Kasumi-1 (cell line): ENCODE measurements at places on chromosomes 3 and 15.
A peak's percentile ranks its signal among the peaks of the same experiment; 100 is the strongest.

DNA sequence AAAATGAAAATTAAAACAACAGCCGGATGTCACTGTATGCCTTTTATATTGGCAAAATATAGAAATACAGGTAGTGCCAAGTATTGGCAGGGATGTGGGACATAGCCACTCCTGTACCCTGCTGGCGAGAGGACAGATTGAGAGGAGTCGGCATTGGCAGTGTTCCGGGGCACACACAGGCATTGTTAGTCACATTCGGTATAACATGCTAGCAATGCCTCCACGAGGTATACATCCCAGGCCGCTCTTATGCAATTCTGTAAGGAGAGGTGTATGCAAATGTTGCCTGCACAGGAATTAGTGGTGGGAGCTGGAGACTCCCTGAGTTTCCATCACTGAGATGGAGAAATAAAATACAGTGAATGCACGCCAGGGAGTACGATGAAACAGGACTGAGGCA, 99.4 kb upstream of the DLG1 start:
- no peak for DNase-seq

DNA sequence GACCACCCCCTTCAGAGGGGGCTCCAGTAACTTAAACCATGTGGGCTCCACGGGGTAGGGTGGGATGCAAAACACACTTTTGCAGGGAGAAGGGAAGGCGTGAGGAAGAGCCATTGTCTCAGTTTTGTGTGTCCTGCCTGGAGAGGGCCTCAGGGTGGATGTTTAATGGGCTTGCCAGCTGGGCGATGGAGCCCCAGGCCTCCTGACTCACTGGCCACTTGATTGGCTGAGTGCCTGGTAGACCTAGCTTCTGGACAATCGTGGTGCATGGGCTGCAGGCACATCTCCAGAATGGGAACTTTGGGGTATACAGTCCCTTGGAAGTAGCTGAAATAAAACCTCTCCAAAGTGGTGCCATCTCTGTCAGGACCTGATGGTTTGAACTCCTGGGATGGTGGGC, 118.3 kb upstream of the MRPS22 start:
- no peak for DNase-seq

DNA sequence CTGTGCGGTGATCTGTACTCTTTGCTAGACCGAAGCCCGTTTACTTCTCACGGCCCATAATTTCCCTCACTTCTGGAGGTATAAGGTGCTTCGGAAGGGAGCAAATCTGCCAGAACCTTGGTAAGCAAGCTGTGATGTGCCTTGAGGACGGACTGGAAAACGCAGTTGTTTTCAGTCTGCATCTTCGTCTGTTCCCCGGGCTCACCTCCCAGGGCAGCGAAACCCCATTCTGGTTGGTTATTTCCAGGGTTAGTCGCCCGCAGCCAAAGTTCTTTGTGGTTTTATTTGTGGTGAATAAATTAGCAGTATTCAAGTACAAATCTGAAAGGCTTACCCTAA, 401 bp downstream of the RAMAC start:
- DNase-seq: peak; percentile 59

DNA sequence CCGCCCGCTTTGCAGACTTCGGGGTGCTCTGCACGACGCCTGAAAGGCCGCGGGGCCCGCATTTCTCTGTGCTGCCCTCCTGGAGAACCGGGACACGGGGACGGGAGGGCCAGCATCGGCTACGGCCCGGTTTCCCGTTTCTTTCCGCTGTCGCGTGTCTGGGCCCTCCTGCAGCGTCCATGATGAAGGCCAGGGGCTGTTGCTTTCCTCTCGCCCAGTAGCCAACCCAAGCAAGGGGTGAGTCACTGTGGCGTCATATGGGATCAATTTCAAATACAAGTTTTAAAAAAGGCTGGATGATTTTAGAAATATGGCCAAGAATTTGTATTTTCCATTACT, 435 bp downstream of the SLC35G2 start:
- no peak for DNase-seq

DNA sequence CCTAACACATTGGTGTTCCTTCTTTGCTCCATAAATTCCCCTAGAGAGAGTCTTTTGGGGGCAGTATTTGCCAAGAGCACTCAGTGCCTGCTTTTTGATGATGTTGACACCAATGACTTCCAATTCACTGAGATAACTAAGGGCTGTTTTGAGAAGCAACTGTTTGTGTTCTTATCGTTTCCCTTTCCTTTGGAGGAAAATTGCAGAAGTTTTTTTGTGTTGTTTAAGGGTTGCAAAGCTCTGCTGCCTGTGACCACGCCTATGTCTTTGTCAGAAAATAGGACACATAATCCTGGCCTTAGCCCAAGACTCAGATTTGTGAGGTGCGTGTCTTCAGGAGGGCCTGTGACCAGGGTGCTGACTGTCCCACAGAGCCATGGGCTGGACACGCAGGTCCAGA, 99.6 kb downstream of the FAM43A start:
- DNase-seq: no peak

GRCh38 chr3:120796976-120797375, 54.4 kb downstream of the GTF2E1 start:
- no peak for DNase-seq

- peak; percentile 69 for DNase-seq
Measured at GRCh38 chr3:18445401-18446148, 20.4 kb upstream of the SATB1 start.
